ENCODE measurements at places on chromosomes 2 and 18.

DNA sequence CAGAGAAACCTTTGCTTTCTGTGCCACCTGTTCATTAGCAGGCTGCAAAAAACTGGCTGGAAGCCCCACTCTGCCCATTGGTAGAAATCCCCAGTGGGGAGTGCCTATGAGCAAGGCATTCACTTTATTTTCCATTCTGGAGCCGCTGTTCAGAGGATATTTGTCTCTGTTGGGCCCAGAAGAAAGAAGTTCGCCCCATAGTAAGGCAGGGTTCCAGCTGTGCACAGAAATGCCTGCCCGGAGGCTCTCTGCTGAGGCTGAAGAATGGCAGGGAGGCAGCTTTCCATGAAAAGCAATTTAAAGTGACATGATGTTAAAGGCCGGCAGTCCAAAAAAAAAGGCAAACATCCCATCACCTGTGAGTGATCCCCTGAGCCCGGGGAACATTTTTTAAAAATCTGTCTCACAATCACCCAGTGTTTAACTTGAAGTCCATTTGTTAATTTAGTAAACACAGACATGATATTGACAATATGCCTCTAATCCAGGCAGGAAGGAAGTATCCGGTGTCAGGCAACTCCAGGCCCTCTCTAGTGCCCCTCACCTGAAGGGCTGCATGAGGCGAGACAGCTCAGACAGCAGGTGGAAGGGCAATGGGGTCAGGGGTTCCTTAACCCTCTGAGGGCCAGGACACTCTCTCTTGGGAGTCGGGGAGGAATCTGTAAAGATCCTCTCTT, 265.1 kb upstream of the SIX2 start:
- DNase-seq, result no peak

GRCh38 chr2:215737477-215737876, 275.9 kb downstream of the MREG start:
- DNase-seq, result no peak

DNA sequence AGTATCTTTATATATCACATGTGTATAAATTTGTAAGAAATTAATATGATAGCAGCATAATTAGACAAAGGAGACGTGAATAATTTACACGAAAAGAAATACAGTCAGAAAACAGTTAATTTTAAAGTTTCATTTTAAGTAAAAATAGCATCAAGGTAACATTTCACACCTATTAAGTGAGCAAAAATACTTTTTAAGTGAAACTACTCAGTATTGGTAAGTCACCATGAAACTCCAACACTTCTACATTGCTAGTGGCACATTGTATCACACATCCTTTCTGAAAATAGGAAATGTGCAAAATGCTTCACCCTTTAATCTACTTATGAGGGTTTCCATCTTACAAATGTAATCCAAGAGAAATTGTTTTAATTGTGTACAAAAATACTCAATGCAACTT, 287.9 kb upstream of the EPAS1 start:
- no peak for DNase-seq

DNA sequence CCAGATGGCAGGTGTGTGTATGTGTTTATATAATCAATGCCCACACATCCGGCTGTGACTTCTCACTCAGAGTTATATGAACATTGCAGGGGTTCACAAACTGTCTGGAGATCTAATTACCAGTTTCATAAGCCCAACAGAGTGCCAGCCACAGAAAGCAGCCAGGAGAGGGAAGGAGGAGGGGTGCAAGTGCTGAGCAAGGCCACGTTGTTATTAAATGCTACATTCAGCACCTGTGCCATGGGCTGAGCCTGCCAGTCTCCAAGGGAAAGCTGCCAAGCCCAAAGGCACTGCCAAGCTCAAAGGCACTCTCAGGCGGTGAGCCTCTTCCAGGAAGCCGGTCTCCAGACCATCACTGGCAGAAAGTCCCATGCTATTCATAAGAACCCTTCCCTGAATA, 17.4 kb downstream of the XDH start:
- no peak for DNase-seq

GRCh38 chr2:108936076-108936864, 52.8 kb downstream of the EDAR start:
- DNase-seq, result no peak
